ENCODE measurements at places on chromosomes 3 and 15.

- no peak for DNase-seq
These were observed 26.2 kb downstream of the MINDY4B start for GRCh38 chr3:150878996-150879575.

DNA sequence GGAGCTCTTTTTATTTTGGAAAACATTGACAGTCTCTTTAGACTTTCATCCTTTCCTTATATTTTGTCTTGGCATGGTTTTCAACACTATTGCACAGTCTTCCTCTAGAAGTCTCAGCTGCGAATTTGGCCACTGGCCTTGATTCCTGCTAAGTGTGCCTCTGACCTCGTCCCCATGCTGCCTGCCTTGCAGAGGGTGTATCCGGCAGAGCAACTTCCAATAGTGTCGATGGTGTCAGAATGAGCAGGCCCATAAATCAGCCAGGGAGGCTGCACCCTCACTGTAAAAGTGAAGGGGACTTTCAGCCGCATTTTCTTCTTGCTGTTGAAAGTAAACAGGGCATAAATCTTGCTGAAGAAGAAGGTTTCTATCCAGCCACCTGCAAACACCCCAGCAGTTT lies 336.7 kb upstream of the TRIM42 start:
- DNase-seq: peak; percentile 49

DNA sequence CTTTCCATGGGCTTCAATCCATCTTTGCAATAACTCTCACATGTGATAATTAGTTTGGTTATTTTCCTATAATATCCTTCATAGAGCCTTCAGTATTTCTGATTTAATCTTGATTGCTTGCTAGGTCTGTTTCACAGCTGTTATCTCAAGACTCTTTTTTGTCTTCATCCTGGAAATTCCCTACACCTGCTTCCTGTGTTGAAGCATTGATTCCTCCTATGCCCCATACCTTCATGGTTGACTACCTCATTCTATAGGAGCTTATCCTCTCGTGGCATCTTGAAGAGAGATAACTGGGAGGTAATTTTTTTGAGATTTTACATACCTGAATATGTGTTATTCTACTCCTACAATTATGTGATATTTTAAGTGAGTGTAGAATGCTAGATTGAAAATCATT lies 26.7 kb downstream of the PIK3CA start:
- no peak for DNase-seq

GRCh38 chr3:53164911-53165310 lies 3.9 kb downstream of the PRKCD start:
- no peak for DNase-seq

DNA sequence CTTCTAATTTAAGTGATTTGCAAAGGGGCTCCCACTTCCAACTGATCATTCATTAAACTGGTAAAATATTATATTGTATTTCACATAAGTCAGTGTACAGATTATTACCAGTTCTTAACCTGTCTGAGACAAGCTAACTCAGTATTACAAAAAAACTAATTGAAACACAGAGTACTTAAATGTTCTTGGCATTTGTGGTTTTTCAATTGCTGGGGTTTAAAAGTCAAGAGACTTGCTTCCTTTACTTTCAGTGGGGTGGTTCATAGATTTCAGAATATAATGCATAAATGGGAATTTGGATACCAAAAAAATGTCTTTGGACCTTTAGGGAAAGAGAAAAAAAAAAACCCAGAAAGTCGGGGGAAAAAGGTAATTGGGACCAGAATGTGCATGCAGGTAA lies 85.0 kb downstream of the ATP10A start:
- no peak for DNase-seq

DNA sequence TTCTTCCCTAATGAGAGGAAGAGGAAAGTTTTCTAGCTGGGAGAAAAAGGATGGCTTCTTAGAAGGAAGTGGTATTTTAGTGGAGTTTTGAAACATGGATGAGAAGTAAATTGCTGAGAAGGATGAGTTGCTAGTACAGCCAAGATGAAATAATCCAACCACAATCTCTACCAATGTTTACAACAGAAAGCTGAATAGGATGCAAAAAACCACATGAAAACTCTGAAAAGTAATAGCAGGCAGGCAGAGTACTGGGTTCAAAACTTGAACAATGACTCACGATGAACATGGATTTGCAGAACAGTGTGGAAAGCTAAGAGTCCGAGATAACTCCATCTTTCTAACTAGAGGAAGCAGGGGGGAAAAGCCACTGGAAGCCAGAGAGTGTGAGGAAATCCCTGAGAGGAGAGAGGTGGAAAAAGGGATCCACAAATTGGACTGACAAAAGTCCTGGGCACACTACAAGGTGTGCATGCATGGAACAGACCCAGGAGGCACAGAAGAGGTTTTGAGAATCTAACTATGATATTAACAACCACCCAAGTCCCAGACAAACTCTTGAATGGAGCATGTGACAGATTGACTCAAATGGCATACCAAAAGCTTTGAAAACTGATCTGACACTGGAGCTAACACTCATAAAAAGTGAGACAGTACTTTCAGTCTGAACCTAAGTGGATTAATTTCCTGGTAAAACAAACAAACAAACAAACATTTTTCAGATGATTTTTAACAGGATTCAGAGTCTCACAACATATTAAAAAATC lies 76.7 kb downstream of the ST6GAL1 start:
- DNase-seq: no peak

- no peak for DNase-seq
These were observed 915 bp downstream of the BCL2L10 start for GRCh38 chr15:52111517-52112202.

DNA sequence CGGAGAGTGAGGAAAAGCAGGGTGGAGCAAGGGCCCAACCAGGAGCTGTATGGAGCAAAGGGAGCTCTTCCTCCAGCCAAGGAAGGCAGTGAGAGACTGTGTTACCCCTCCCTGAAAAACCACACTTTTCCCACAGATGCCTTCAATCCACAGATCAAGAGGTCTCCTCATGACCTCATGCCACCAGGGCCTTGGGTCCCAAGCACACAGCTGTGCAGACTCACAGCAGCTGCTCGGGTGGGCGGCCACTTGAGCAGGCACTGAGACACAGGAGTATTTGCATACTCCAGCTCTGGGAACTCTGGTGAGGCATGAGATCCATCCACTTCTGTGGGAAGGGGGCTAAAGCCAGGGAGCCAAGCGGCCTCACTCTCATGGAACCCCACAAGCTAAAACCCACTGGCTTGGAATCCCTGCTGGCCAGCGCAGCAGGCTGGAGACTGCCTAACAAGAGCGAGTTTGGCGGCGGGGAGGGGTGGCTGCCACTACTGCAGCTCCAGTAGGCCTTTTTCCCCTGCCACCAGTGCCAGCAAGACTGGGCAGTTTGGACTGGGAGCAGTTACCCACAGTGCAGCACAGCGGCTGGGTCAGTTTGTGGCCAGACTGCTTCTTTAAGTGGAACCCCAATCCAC lies 880.6 kb upstream of the ARPP21 start:
- no peak for DNase-seq

- peak; percentile 61 for DNase-seq
These were observed 39.2 kb downstream of the MYO5C start for GRCh38 chr15:52256366-52256765.

DNA sequence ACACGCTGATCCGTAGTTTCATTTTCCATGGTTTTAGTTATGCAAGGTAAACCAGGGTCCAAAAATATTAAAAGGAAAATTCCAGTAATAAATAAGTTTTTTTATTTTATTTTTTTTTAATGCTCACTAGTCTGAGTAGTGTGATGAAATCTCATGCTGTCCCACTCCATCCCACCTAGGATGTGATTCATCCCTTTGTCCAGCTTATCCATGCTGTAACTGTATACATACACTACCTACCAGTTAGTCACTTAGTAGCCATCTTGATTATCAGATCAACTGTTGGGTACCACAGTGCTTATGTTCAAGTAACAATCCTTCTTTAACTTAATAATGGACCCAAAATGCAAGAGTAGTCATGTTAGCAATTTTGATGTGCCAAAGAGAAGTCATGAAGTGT lies 75.2 kb downstream of the ESYT3 start:
- DNase-seq: no peak

DNA sequence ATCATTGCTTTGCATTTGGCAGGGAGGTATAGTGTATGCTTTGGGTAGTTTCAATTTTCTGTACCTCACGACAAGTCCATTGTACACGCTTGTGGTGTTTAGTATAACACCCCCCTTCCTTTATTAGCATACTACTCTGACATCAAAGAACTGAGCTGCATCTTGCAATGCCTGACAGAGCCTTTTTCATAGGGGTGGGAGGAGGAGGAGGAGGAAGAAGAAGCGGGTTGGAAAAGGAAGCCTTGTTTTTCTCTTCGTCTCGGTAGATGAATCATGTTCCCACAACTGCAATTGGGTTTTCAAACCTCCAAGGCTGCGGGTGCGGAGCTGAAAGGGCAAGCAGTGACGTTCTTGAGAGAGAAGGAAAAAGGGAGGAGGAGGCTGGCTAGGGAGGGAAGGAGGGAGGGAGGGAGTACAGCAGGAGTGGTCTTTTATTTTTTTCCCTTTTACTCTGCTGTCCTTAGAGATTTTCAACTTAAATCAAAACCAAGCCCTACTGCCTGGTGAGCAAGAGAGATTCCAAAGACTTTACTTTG lies 175.7 kb downstream of the KLHL25 start:
- DNase-seq: peak; percentile 93

- DNase-seq: no peak
These were observed 16.6 kb downstream of the EAF1 start for GRCh38 chr3:15443826-15444524.

GRCh38 chr15:71366926-71367325 lies 251.7 kb downstream of the THSD4 start:
- no peak for DNase-seq
